Stimulated activated CD8-positive, alpha-beta memory T cell treated with anti-CD3 and anti-CD28 coated beads, Interleukin-7, amount 100 ng/mL, for 4 hours (primary cell): ENCODE measurements at places on chromosomes 11 and 22.
A peak's percentile ranks its signal among the peaks of the same experiment; 100 is the strongest.

GRCh38 chr11:111001081-111001430, 244.5 kb upstream of the POU2AF2 start:
- no peak for DNase-seq

DNA sequence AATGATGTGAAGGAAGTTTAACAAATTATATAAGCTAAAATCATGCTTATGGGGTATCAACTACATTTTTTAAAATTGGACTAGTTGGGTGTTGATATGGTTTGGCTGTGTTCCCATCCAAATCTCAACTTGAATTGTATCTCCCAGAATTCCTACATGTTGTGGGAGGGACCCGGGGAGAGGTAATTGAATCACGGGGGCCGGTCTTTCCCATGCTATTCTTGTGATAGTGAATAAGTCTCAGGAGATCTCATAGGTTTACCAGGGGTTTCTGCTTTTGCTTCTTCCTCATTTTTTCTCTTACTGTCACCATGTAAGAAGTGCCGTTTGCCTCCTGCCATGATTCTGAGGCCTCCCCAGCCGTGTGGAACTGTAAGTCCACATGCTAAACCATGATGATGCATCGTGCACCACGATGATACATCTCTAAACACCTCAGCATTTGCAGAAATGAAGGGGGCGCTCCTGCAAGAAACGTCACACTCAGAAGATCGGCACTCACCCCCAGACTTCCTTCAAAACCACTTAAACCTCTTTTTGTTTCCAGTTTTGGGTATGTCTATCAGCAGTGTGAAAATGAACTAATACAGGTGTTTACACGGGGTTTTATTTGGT, 340.0 kb downstream of the SHANK2 start:
- no peak for DNase-seq

- no peak for DNase-seq
These were observed 76.3 kb upstream of the SESN3 start for GRCh38 chr11:95307286-95307685.

GRCh38 chr22:44465563-44465962, 32.5 kb downstream of the RTL6 start:
- no peak for DNase-seq

DNA sequence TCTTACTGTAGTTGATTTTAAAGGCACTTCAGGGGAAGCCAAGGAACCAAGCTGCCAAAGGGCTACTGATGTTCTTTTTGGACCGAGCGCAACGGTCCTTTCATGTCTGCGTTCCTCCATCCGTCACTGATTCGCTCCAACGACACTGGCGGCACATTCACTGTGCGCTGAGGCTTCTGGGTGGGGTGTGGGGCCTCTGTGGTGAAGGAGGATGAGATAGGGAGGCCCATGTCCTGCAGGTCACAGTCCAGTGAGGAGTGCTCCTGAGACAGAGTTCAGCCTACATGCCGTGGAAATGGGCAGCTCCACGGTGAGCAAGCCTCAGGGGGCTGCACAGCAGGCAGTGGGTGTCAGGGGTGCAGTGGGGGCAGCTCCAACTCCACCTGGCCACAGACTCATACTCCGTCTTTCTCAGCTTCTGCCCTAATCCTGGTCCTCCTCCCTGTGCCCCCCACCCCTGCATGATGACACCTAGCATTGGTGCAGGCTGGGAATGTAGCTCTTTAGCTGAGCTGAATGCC, 87.8 kb upstream of the SHANK2 start:
- DNase-seq: no peak

DNA sequence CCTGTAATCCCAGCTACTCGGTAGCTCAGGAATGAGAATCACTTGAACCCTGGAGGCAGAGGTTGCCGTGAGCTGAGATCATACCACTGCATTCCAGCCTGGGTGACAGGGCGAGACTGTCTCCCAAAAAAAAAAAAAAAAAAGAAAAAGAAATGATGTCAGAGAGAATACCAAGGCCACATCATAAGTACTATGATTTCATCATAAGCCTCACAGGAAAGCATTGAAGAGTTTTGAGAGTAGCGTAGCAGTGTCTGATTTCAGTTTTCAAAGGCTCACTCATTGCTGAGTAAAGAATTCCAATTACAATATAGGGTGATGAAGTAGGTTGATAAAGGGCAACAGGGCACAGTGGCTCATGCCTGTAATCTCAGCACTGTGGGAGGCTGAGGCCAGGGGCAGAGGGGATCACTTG, 88.8 kb downstream of the MRTFA start:
- DNase-seq: no peak

- peak; percentile 69 for DNase-seq
These were observed 32.7 kb upstream of the GLYATL1B start for GRCh38 chr11:59053387-59053786.

DNA sequence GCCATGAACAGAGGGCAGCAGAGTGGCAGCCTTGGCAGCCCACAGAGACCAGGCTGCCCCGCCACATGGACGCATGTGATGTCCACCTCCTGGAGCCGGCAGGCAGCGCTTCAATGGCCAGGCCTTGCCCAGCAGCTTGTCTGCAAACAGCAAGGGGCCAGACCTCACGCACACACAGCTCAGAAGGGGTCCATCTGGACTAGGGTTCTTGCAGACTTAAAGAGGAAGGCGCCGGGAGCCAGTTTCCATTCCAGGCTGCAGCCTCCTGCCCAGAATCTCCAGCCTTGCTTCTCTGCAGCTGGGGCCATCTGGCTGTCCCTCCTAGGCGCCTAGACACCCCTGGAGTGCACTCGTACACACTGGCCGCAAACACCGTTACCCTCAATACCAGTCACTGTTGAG, 91.9 kb upstream of the TMEM45B start:
- no peak for DNase-seq

GRCh38 chr11:91209306-91209705, 986.5 kb upstream of the CHORDC1 start:
- no peak for DNase-seq

DNA sequence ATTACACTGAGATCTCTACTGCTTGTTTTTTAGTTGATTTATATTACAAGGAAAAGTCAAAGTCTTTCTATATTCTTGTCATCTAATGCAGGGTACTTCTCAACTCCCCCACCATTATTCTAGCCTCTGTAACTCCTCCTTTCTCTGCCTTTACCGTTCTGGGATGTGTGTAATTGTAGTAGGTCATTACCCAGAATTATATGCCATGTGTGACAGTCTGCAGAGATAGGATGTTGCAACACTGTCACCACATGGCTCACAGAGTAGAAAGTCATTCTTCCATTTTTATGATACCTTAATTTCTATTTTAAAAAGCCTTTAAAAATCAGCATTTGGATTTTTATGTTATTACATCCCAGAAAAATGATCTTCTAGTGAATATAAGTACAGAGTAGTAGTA, 32.7 kb downstream of the ZNF143 start:
- no peak for DNase-seq

DNA sequence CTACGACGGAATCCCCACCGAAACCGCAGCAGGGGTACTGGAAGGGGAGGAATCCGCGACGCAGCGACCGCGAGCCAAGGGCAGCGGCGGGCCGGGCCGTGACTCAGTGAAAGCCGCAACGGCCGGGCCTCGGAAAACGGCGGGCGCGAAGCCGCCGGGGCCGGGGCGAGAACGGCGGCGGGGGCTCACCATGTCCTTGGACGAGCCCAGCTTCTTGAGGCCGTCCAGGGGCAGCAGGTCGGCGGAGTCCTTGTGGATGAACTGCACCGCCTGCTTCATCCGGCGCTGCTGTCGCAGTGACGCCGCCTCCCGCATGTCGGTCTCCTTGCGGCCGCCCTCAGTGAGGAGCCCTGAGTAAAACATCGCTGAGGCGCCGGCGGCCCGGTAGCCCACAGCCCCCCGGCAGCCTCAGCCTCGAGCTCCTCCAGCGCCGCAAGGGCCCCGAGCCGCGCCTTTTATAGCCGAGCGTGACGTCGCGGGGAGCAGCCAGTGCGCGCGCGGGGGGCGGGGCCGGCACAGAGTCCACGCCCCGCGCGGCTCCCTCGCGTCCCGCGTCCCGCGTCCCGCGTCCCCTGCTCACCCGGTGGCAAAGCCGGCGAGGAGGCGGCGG, at the start of gene NRIP3:
Gene NRIP3 (minus strand): TSS at position 429 of the 610 bp plus-strand sequence. CDS start 66 bp downstream, at position 363.
- DNase-seq: peak; percentile 72

- DNase-seq: no peak
These were observed 4.1 kb upstream of the CHRM1 start for GRCh38 chr11:62925308-62925707.

GRCh38 chr11:41351825-41352224, 107.6 kb downstream of the LRRC4C start:
- DNase-seq: no peak

- no peak for DNase-seq
These were observed 843.7 kb upstream of the CHORDC1 start for GRCh38 chr11:91066456-91067047.

- DNase-seq: no peak
These were observed 8.0 kb upstream of the FERMT3 start for GRCh38 chr11:64198511-64198910.

- no peak for DNase-seq
These were observed 33.4 kb upstream of the PTPRJ start for GRCh38 chr11:47946682-47947559.

- no peak for DNase-seq
These were observed 3.5 kb downstream of the KRTAP5-9 start for GRCh38 chr11:71551711-71552110.

DNA sequence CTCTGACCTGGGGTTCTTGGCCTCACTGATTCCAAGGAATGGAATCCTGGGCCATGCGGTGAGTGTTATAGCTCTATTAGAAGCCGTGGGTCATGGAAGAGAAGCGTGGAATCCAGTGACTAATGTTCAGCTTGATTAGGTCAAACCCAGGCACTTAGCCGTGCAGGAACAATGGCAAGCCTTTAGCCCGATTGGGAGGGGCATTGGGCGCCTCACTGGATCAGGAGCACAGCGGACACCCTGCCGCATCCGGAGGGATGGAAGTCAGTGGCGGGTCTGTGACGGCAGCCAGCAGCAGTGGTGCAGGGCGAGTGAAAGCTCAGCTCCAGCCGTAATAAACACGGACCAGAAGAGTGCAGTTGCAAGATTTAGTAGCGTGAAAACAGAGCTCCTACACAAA, 20.5 kb upstream of the SLC17A6 start:
- no peak for DNase-seq

GRCh38 chr11:112051768-112052167, 22.0 kb downstream of the PIH1D2 start:
- DNase-seq: no peak

DNA sequence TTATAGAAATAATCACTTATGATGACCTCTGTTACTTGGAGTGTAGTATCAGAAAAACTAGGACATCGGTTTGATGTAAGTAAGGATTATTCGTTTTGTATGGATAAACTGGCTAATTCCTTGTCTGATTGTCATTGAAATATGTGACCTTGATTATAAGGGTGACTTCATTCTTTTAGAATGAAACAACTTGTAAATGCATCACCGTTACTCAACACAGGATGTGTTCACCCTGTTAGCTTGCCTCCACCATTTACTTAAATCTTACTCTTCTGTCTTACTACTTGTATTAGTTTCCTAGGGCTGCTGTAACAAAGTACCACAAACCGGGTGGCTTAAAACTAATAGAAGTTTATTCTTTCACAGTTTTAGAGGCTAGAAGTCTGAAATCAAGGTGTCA, 7.9 kb downstream of the SFI1 start:
- no peak for DNase-seq

- DNase-seq: no peak
These were observed 92.1 kb upstream of the NARS2 start for GRCh38 chr11:78666675-78667160.

DNA sequence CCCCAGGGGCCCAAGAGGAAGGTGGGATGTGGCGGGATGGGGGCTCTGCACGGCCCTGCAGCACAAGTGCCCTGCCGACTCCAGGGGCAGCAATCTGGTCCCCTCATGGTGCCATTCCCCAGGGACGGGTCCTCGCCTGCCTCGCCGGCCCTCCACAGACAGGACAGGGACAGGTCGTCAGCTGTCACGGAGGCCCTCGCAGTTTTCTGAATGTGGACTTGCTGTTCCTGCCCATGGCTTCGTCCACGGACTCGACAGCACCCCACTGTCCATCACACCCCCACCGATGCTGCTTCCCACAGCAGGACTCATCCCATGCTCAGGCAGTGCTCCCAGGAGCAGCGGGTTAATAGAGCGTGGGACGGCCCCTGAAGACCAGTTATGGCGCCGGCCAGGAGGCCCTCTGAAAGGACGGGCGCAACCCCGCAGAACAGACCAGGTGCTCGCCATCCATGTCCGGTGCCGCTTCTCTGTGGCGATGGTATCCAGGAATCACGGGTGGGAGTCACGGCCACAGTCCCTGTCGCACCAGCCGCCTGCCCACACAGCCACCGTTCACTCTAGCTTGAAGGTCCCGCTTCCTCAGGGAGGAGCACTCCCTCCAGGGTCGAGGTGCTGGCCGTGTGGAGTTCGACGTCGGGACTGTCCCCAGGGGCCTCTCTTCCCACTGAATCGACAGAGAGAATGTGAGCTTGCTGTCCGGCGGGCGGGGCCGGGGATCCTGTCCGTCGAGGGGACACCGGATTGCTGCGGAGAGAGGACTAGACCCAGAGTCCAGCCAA, 18.5 kb upstream of the MUC2 start:
- DNase-seq: no peak

DNA sequence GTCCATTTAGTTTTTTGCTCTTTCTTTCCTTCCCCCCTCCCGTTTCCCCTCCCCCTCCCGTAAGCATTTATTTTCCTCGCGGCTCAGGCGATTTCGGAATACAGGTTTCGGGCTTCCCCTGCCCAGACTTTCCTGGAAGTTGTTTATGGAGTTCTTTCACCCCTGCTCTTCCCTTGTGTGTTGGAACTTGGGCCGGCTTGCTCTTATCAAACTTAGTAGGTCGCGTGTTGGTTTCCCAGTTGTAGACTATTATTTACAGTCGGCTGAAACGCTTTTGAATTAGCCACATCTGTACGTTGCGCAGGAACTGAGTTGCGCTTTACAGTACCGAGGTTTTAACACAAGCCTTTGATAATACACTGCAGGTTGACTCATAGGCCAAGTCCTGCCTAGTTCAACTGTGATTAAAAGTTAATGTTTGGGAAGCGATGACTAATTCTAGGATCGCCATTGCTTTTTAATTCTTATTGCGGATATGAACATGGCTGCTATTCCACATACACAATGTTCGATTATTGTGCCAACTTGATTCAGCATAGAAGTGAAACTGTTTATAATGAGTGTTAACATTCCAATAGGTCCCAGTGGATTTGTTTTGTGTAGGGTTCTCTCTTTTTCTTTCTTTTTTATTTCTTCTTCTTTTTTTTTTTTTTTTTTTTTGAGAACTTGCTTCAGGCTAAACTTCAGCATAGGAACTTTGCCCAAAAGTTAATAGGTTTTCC, 1.7 kb downstream of the YAP1 start:
- no peak for DNase-seq

- DNase-seq: no peak
These were observed 53.1 kb downstream of the APIP start for GRCh38 chr11:34863048-34863447.

DNA sequence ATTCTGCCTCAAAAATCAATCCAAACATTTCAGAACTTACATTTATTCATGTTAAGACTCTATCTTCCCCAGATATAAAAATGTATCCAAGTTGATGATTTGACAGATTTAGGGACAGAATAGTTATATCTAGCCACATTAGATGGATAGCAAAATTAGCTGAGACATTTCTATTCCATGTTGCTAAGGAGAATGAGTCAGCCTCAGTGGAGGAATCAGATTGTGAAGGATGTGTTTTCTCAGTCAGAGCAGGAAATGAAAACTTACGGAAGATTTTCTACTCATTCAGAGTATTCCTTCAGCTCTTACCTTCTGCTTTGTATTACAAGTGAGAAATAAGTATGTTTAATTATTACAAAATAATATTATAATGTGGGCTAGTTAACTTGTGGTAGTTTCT, 556.3 kb upstream of the ANO3 start:
- no peak for DNase-seq
